ENCODE measurements at places on chromosomes 3 and 15.

DNA sequence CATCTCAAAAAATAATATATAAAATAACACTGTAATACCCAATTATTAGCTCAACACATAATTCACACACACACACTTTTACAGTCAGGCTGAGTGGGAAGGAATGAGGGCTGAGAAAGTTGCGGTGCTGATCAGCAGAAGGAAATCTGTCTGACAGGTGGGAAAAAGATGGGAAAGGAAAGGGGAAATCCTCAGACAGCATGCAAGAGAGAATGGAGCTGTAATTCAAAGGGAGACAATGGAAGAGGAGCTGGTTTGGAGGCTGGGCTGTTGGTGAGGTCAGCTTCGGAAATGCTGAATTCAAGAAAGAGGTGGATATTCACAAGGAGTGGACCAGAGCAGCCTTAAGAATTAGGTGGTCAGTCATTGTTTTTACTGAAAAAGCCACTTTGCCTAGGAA is 121.6 kb upstream of the LMOD3 start:
- no peaks in the 10 kb centered on the region for H3K27me3 ChIP-seq
- no peaks in the 10 kb centered on the region for H3K36me3 ChIP-seq
- no peak overlapping the region for H3K27ac ChIP-seq
- no peak overlapping the region for H3K4me3 ChIP-seq
- no peak for DNase-seq

DNA sequence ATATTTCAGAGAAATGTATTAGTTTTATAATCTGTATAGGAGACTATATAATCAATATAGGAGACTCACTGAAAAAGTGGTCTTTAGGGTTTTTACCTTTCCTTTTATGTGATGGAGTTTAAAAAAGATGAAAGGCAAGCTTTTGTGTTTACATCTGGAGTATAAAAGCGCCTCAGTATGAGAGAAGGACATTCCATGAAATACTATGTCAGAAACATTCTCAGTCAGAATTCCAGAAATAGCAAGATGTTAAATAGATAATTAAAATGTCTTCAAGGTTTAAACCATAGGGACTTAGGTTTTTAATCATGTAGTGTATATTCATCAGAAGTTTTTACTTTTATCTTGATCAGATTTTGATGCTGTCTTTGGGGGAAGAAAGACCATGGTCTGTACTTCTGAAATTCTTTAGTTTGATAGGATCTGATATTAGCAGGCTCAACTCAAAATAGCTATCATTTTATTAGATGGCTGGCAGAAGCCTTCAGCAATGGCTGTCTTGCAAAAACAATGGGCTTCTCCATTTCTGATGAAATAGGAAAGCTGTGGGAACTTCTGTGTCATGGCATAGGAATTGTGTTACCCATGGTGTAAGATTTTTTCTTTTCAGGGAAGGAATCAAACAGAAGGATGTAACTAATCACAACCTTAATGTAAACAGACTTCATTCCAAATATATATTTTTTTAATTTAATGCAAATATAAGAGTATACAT is 209.6 kb upstream of the PLSCR5 start:
- no peaks in the 10 kb centered on the region for H3K4me1 ChIP-seq
- H3K27ac ChIP-seq: no peak overlapping the region
- H3K36me3 ChIP-seq: no peaks in the 10 kb centered on the region

DNA sequence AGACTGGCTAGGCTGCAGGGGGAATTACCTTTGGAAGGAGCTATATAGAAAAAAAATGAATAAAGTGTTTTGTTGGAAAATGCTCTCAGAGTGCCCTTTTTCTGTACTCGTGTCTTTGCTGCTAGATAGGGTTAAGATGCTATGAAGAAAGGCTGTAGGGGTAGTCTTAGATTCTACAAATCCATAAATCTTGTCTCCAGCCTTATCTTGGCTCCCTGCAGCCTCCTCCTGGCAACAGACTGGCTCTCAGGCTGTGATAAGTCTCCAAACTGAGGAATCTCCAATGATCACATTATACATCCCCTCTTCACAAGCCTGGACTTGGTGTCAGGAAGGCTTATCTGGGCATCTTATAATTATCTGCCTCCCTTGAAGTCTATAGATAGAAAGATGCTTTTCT is 9.3 kb downstream of the LPCAT4 start:
- peaks cover 68% of the 10 kb centered on the region for H3K36me3 ChIP-seq
- H3K27me3 ChIP-seq: no peaks in the 10 kb centered on the region
- no peak for DNase-seq
- no peak overlapping the region for H3K4me3 ChIP-seq
- H3K27ac ChIP-seq: no peak overlapping the region
- no peaks in the 10 kb centered on the region for H3K4me1 ChIP-seq

GRCh38 chr15:49372366-49372765 is 50.7 kb upstream of the FGF7 start:
- H3K4me3 ChIP-seq: no peak overlapping the region
- H3K36me3 ChIP-seq: no peaks in the 10 kb centered on the region
- H3K27ac ChIP-seq: no peak overlapping the region

DNA sequence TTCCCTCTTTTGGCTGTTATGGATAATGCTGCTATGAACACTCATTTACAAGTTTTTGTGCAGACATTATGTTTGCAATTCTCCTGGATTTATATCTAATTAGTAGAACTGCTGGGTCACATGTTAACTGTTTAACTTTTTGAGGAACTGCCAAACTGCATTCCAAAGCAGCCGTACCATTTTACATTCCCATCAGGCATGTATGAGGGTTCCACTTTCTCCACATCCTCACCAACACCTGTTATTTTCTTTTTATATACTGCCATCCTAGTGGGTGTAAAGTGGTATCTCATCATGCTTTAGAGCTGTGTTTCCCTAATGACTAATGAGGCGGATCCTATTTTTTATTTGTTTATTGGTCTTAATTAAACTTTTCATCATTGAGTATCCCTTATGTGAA is 9.2 kb downstream of the KPNA4 start:
- no peaks in the 10 kb centered on the region for H3K27me3 ChIP-seq
- no peak overlapping the region for H3K4me3 ChIP-seq
- peaks cover 3% of the 10 kb centered on the region for H3K36me3 ChIP-seq
- peaks cover 14% of the 10 kb centered on the region for H3K4me1 ChIP-seq

- H3K4me1 ChIP-seq: no peaks in the 10 kb centered on the region
- no peak for DNase-seq
- H3K27me3 ChIP-seq: no peaks in the 10 kb centered on the region
- H3K27ac ChIP-seq: no peak overlapping the region
- no peaks in the 10 kb centered on the region for H3K36me3 ChIP-seq
Measured at GRCh38 chr3:7340795-7341194, 479.9 kb downstream of the GRM7 start.

GRCh38 chr15:77335298-77335697 is 84.6 kb downstream of the PEAK1 start:
- no peaks in the 10 kb centered on the region for H3K27me3 ChIP-seq
- no peak for DNase-seq
- no peak overlapping the region for H3K27ac ChIP-seq
- H3K4me1 ChIP-seq: no peaks in the 10 kb centered on the region
- no peaks in the 10 kb centered on the region for H3K36me3 ChIP-seq
- no peak overlapping the region for H3K4me3 ChIP-seq

- H3K4me1 ChIP-seq: no peaks in the 10 kb centered on the region
- H3K36me3 ChIP-seq: no peaks in the 10 kb centered on the region
- no peak for DNase-seq
- H3K27me3 ChIP-seq: no peaks in the 10 kb centered on the region
Measured at GRCh38 chr15:70159001-70159712, 61.4 kb upstream of the TLE3 start.

GRCh38 chr3:165837058-165837525 is at the start of gene BCHE:
Gene BCHE (minus strand): TSS chr3:165837423. CDS start chr3:165831033, 6,390 bp downstream.
- no peak within 1 kb of the TSS for H3K4me3 ChIP-seq
- no peak within 1 kb of the TSS for H3K27ac ChIP-seq
- H3K4me1 ChIP-seq: no peaks in the 10 kb centered on the region
- DNase-seq: no peak
- no peaks in the 10 kb centered on the region for H3K36me3 ChIP-seq
